ENCODE measurements at places on chromosomes 4 and X. TPM values are rescaled to one million over a fixed set of nuclear protein-coding genes. Genes with fewer than 3 reads are reported as not detected.

GRCh38 chr4:138438608-138439007 is 196.5 kb upstream of the SLC7A11 start:
- no peak for DNase-seq

DNA sequence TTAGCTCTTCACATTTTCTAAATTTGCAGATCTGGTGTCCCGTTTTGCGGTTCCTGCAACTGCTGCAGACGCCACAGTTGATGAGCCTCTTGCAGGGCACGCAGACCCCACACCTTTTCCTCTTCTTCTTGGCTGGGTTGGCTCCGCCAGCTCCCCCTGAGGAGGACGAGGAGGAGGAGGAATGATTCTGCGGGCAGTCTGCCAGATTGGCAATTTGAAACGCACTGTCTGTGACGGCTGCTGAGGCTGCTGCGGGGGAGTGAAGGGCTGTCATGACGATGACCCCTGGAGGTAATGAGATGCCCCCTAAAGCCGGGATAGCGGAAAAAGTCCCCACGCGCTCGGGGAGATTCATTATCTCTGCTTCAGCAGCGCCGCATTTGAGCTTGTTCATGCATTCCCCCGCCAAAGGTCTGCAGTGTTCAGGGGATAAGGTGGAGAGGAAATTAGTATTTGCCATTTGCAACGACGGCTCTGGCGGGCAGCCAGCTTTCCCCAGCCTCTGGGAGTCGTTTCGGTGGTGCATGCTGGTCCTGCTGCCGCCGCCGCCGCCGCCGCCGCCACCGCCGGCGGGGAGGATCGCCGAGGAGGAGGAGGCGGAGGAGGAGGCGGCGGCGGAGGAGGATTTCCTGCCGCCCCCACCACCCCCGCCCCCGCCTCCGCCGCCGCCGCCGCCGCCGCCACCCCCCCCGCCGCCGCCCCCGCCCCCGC is 3.8 kb downstream of the CXXC4 start:
- DNase-seq: peak; percentile 82

GRCh38 chrX:15816886-15817285 is 26.6 kb downstream of the ZRSR2 start:
- DNase-seq: no peak

GRCh38 chrX:2397229-2398063 is 103.3 kb downstream of the DHRSX start:
- no peak for DNase-seq

- no peak for DNase-seq
Measured at GRCh38 chr4:20506827-20507226, 193.4 kb upstream of the PACRGL start.

DNA sequence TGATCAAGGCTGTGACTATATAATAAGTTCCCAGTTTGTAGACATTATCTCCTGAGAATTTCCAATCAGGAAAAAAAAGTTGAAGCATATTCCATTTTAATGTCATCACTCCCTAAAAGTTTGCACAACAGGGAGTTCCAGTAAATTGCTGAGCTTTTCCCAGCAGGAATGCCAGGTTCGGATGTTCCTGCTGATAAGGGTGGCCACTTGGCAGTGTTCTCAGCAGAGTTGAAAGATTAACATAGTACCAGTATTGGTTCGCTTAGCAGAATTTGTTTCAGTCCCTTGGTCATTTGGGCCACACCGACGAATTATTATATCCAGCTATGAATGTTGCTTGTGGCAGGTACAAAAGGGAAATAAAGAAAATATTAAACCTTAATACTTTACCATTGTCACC is 5.2 kb upstream of the CXCL2 start:
- no peak for DNase-seq

GRCh38 chrX:137194164-137194563 is 160.4 kb upstream of the GPR101 start:
- DNase-seq: peak; percentile 5

DNA sequence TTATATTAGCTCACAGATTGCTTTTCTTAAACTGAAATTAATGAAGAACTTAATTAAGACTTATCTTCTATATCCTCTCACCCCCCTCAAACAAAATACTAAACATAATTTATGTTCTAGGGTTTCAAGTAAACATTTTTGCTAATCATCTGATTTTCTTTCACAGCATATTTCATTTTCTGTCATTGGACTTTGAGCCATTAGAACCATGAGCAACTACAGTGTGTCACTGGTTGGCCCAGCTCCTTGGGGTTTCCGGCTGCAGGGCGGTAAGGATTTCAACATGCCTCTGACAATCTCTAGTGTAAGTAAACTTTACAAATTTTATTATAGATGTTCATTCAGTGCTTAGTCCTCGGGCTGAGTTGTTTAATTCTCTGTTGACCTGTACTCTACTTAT is 3.3 kb downstream of the PDLIM5 start:
- DNase-seq: no peak

GRCh38 chrX:73268463-73268862 is 53.8 kb upstream of the NAP1L2 start:
- no peak for DNase-seq

GRCh38 chrX:140250391-140250790 is 254.5 kb downstream of the SOX3 start:
- DNase-seq: no peak

GRCh38 chr4:5199912-5200311 is 148.6 kb downstream of the STK32B start:
- no peak for DNase-seq

DNA sequence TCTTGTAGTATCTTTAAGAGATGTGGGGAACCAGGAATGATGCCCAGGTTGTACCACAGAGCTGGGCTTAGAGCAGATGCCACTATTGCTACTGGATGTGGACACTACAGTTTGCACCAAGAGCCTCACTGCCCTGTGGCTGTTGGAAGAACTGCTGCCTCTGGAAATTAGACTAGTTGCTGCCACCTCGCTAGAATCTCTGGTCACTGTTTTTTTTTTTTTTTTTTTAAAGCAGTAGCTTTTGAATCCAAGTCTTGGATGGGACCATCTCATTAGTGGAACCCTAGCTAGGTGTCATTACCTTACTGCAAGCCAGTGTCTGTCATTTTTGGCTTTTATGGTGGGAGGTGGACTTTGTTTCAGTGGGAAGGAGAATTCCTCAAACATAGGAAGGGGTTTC is 105.5 kb downstream of the ARHGAP10 start:
- DNase-seq: no peak

GRCh38 chrX:112669824-112670223 is 9.9 kb downstream of the LHFPL1 start:
- no peak for DNase-seq

DNA sequence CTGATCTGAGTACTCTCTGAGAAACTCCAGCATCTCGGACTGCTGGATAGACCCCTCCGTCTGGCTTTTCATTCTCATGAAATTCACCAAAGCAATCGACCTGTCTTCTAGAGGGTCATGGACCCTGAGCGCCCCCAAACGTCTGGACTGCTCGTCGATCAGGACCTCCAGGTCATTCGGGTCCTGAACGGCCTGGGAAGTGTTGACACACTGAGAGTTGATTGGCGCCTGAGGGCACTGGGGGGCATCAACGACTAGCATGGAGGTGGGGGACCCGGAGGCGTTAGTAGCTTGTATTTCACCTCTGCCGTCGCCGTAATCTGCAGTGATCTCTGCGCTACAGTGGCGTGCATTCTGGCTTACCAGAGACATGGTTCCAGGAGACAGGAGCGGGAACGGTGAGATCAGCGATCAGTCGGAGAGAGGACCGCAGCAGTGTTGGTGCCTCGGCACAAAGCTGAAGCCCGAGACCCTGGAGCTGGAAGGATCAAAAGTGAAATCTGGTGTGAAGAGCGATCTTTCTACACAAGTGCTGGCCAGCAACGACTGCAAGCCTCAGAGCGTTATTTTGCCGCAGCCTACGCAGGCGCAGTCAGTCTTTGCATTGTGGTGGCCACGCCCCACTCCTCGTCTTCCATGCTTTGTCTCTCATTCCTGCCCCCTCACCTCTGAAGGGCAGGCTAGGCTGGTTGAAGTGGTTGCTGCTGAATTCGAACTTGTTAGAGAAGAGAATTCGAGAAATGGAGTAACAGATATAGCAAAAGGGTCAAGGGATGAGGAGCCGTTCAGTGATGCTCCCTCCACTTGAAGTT is at the start of gene MAGEE2:
MAGEE2 (minus strand) TSS at position 575 of the 812 bp plus-strand sequence; CDS start at position 372, 203 bp downstream.
- DNase-seq: peak; percentile 7

DNA sequence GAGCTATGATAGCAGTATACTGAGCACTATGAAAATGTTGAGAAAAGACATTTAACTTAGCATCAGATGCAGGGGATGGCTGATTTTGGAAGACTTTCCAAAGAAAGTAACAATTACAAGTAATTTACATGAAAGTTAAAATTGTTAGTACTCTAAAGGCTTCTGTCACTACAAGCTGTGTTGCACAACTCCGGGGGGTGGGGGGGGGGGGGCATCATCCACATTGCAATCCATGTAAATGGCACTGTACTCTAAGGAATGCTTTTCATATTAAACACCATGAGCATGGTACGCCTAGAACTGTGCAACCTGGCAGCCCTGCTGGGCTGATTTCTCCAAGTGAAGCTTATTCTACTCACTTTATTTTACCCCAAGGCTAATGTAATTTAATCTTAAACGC is 363.4 kb downstream of the TMA16 start:
- DNase-seq: no peak

DNA sequence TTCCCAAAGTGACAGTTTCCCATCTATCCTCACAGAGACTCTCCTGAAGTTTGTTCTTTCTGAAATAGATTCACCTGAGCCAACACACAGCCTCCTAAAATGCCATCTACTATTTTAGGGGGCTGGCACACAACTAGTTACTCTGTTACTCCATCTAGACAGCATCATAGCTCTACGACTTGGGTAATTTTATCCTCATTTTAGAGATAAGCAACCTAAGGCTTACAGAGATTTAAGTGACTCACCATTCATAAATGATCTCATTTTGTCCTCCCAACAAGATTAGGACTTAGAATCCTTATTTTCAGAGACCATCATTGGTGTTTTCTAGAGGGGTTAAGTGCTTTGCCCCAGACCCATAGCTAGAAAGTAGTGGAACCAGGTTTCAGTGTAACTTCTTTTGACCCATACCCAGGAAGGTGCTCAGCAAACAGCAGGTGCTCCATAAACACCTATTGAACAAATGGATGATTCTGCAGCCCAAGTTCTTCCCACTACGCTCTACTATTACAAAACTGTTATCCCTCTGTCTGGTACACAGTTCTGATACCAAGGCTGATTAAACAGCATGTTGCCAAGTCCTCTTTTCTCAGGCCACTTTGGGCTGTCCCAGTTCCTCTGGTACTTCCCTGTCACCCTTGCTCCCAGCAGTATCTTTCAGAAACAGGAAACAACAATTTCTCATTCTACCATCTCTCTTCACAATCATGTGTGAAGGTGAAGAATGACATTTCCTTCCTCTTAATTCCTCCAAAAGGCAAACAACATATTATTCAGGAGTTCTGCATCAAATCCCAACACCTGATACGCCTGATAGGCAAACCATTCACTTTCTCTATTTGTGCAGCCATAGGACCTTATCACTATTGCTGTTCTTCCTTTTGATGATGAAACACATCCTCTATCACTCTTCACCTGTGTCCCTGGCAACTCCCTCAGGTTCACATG is 304.7 kb upstream of the TAPT1 start:
- no peak for DNase-seq

DNA sequence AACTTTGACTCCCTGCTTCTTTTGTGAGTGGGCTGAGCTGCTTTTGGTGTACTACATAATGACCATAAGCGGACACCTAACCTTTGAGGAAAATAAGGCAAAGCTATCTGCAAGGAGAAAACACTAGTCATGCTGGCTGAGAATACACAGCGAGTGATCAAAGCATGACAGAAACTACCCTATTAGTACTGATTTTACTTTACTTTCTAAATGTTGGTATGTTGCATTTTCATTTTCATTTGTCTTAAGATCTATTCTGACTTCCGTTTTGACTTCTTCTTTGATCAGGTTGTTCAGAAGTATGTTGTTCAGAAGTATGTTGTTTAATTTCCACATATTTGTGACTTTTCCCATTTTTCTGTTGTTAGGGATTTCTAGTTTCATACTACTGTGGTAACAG is 361.1 kb downstream of the TRAM1L1 start:
- no peak for DNase-seq

DNA sequence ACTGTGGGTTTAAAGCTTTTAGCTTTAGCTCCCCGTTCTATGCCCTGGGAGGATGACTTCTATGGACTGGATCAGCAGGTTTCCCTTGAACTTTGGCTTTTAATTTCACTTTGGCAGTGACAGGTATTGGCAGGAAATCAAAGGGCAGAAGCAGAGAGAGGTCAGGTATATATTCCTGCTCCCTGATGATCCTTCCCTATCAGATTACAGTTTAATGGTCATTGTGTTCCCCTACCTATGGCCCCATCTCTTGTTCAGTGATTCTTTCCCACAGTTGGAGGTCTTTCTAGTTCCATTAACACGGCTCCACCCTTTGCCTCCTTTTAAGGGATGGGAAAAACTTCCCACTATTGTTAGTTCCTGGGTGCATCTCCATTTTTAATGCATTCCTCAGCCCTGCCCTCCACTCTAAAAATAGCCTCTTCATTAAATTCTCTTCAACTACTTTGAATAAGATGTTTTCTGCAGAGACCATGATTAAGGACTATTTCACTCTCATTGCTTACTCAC is 107.8 kb upstream of the TMEM47 start:
- DNase-seq: no peak

GRCh38 chr4:98518559-98519267 is 139.7 kb downstream of the TSPAN5 start:
- no peak for DNase-seq

DNA sequence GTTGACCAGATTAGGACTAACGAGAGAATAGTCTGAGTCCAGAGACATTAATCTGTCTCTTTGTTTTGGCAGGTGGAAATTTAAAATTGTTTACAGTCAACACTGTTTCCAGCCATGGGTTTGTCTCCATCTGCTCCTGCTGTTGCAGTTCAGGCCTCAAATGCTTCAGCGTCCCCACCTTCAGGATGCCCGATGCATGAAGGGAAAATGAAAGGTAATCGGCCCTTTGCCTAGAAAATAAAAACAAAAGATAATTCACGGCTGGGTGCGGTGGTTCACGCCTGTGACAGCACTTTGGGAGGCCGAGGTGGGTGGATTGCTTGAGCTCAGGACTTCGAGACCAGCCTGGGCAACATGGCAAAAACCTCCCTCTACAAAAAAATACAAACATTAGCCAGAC is 815 bp downstream of the HCCS start:
- no peak for DNase-seq

GRCh38 chrX:47863187-47863586 is 26.5 kb downstream of the ZNF81 start:
- DNase-seq: no peak

DNA sequence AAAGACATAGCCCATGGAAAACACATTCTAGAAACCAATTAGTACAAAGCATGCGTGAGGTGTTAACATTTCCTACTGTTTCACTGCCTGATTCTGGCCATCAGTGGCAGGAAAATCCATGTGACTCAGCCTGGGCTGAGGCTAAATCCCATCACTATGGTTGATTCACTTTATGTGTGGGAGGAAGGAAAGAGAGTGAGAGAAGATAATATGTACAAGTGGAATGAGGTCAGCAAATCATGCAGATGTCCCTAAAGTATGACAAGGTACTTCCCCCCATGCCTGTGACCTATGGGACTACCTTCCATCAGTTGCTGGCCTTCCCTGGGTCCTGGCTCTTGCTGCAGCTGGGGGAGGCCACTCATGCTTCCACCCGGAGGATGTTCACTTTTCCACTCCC is 64.2 kb upstream of the MAP3K15 start:
- no peak for DNase-seq

- DNase-seq: no peak
Measured at GRCh38 chrX:111354496-111354895, 57.5 kb downstream of the DCX start.

The SPATA4 gene
- polyA plus RNA-seq: 1.4 TPM

The KIT gene
- 18.7 TPM for polyA plus RNA-seq

The POU3F4 gene
- polyA plus RNA-seq: 6.7 TPM

The OPRPN gene
- polyA plus RNA-seq: not detected

The H2BW1 gene
- polyA plus RNA-seq: not detected

The RTL5 gene
- 22.1 TPM for polyA plus RNA-seq

The USP27X gene
- 12.5 TPM for polyA plus RNA-seq

The NCBP2L gene
- 0.14 TPM for polyA plus RNA-seq

All from renal cortex interstitium (tissue), 15 donors.